SJSA1 (cell line): ENCODE measurements at places on chromosomes 6 and 20. TPM values are rescaled to one million over a fixed set of nuclear protein-coding genes. Genes with fewer than 3 reads are reported as not detected.

- DNase-seq = no peak
- H3K27ac ChIP-seq = no peak overlapping the region
- H3K27me3 ChIP-seq = no peaks in the 10 kb centered on the region
- no peaks in the 10 kb centered on the region for H3K36me3 ChIP-seq
Observed at GRCh38 chr6:150565945-150566344, 33.7 kb upstream of the PLEKHG1 start.

DNA sequence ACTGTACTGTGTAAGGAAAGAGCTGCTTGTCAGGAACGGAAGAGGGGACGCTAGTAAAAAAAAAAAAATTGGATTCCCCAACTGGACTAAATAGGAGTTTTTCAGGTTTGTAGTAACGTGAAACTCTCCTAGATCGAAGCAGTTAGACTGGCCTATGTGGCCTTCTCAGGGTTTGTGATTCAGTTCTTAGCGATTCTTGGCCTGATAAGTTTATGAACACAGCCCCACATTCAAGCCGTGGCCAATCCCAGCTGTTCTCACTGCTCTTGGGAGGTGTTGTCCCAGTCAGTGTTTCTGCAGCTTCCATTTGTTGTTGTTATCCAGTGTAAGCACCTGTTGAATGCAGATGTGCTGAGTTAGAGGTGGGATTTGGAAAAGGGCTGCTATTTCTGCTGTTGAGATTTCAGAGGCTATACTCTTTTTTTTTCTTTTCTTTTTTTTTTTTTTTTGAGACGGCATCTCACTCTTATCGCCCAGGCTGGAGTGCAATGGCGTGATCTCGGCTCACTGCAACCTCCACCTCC is 29.7 kb downstream of the TAF8 start:
- no peaks in the 10 kb centered on the region for H3K27me3 ChIP-seq
- no peak overlapping the region for H3K27ac ChIP-seq
- H3K4me3 ChIP-seq = no peak overlapping the region
- no peaks in the 10 kb centered on the region for H3K4me1 ChIP-seq
- DNase-seq = no peak

DNA sequence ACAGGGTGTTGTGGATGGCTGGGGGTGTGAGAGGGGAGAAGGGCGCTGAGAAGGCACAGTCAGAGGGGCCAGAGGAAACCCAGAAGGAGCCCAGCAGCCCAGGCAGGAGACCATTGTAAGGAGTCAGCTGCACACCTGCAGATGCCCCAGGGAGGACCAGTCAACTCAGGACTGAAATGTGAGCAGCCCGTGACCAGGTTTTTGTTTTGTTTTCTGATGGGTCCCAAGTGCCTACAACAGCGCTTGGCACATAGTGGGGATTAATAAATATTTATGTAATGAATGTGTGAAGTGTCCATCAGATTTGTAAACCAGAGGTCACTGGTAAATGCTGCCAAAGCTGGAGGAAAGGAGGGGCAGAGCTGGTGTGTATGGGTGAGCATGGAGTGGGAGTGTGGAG is 30.2 kb downstream of the TRAM2 start:
- peaks cover 91% of the 10 kb centered on the region for H3K4me1 ChIP-seq
- no peaks in the 10 kb centered on the region for H3K27me3 ChIP-seq
- H3K36me3 ChIP-seq = peaks cover 40% of the 10 kb centered on the region
- no peak for DNase-seq
- H3K27ac ChIP-seq = peak overlapping the region; percentile 11; the same call in 1 of the 2 replicates
- H3K4me3 ChIP-seq = no peak overlapping the region

DNA sequence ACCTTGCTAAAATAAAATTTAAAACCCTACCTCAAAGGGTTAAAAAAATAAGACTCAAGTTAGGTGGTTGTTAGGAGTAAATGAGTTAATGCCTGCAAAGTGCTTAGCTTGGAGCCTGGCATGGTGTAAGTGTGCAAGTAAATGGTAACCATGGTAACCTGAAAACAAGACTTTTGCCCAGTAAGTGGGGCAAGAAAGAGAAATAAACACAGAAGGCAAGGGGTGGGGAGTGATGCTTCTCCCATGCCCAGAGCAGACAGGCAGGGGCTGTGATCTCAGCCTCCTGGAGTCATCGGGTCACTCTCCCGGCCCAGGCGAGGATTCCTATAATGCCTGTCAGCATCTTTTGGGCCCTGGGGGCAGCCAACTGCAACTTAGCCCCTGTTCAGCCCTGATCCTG is 59.2 kb upstream of the SLC32A1 start:
- peaks cover 39% of the 10 kb centered on the region for H3K27me3 ChIP-seq
- H3K36me3 ChIP-seq = no peaks in the 10 kb centered on the region
- no peak overlapping the region for H3K4me3 ChIP-seq
- no peak for DNase-seq

- peaks cover 6% of the 10 kb centered on the region; the same call in 1 of the 2 replicates for H3K27me3 ChIP-seq
- H3K36me3 ChIP-seq = peaks cover 25% of the 10 kb centered on the region
- no peak overlapping the region for H3K4me3 ChIP-seq
- DNase-seq = no peak
Observed at GRCh38 chr20:50592282-50593004, 82.3 kb downstream of the PTPN1 start.

GRCh38 chr6:43021270-43022047 is at the start of gene RRP36:
TSS of gene RRP36 (plus strand) at chr6:43021623. CDS start at chr6:43021655, 32 bp downstream.
- peak within 1 kb of the TSS; percentile 90 for H3K4me3 ChIP-seq
- peaks cover 94% of the 10 kb centered on the region for H3K36me3 ChIP-seq
- peak; percentile 82 for DNase-seq
- no peaks in the 10 kb centered on the region for H3K27me3 ChIP-seq

Gene GFRAL
- total RNA-seq = not detected in 2 replicates

GRCh38 chr6:49515485-49516146 is 15.9 kb downstream of the GLYATL3 start:
- no peak overlapping the region for H3K27ac ChIP-seq
- H3K4me3 ChIP-seq = no peak overlapping the region
- H3K27me3 ChIP-seq = no peaks in the 10 kb centered on the region
- H3K4me1 ChIP-seq = no peaks in the 10 kb centered on the region

Gene TREM1
- total RNA-seq = not detected in 2 replicates

- H3K4me3 ChIP-seq = no peak overlapping the region
- DNase-seq = peak; percentile 96
- peaks cover 23% of the 10 kb centered on the region for H3K4me1 ChIP-seq
- peak overlapping the region; percentile 100 for H3K27ac ChIP-seq
- H3K27me3 ChIP-seq = no peaks in the 10 kb centered on the region
Observed at GRCh38 chr6:14743474-14744211, 502.2 kb upstream of the JARID2 start.

GRCh38 chr6:37354526-37355384 is 972 bp downstream of the RNF8 start:
- DNase-seq = no peak
- no peaks in the 10 kb centered on the region for H3K27me3 ChIP-seq
- peaks cover 9% of the 10 kb centered on the region; the same call in 1 of the 2 replicates for H3K4me1 ChIP-seq
- H3K4me3 ChIP-seq = peak overlapping the region; percentile 71
- peaks cover 11% of the 10 kb centered on the region for H3K36me3 ChIP-seq

Gene TMC2
- total RNA-seq = not detected in 2 replicates

Gene THBS2
- total RNA-seq = not detected in 2 replicates

DNA sequence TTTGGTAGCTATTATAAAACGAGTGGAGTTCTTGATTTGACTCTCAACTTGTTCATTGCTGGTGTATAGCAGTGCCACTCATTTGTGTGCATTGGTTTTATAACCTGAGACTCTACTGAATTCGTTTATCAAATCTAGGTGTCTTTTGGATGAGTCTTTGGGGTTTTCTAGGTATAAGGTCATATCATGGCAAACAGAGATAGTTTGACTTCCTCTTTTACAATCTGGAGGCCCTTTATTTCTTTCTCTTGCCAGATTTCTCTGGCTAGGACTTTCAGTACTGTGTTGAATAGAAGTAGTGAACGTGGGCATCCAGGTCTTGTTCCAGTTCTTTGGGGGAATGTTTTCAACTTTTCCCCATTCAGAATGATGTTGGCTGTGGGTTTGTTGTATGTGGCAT is 38.8 kb downstream of the SUMO4 start:
- no peak overlapping the region for H3K4me3 ChIP-seq
- H3K27ac ChIP-seq = no peak overlapping the region
- peaks cover 3% of the 10 kb centered on the region; the same call in 1 of the 2 replicates for H3K4me1 ChIP-seq

- no peak for DNase-seq
- H3K27ac ChIP-seq = no peak overlapping the region
- H3K27me3 ChIP-seq = no peaks in the 10 kb centered on the region
- no peak overlapping the region for H3K4me3 ChIP-seq
Observed at GRCh38 chr6:37663019-37663810, 34.5 kb downstream of the MDGA1 start.

DNA sequence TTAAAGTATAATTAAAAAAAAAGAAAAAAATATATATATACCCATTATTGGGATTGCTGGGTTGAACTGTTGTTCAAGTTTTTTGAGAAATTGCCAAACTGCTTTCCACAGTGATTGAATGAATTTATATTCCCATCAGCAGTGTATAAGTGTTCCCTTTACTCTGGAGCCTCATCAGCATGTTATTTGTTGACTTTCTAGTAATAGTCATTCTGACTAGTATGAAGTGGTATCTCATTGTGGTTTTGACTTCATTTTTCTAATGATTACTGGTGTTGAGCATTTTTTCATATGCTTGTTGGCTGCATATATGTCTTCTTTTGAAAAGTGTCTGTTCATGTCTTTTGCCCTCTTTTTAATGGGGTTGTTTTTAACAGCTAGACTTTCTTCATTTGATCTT is 1260.8 kb upstream of the GJE1 start:
- DNase-seq = no peak
- no peaks in the 10 kb centered on the region for H3K36me3 ChIP-seq
- no peaks in the 10 kb centered on the region for H3K27me3 ChIP-seq
- no peak overlapping the region for H3K27ac ChIP-seq
- no peak overlapping the region for H3K4me3 ChIP-seq

DNA sequence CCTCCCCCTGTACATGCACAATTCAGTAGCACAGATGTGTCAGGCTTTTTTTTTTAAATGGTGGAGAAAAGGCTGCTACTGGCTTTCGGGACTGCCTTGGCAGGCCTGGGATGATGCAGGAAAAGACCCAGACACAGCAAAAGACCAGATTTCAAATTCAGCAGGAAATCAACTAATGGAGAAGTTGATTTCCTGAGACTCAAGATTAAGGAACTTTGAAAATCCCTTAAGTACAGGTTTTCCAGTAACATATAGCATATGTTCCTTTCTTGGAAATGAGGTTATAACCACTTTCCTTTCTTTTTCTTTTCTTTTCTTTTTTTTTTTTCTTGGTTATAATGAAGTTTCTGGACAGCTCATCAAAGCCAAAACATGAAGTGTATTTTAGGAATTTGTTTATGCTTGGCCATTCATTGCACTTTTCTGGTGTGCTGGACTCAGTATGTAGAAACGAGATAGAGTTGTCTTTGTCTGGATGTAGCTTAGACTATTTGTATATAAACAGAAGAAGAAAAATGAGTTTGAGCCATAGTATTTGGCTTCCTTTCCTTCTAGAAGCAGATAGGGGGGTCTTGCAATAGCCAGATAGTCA is 119.4 kb downstream of the SASH1 start:
- no peaks in the 10 kb centered on the region for H3K27me3 ChIP-seq
- no peak for DNase-seq
- no peaks in the 10 kb centered on the region for H3K36me3 ChIP-seq

Gene NOTCH4
- 1.6 and 2.0 TPM in 2 replicates for total RNA-seq

GRCh38 chr20:62840244-62841197 is 21.1 kb downstream of the TCFL5 start:
- 0 out of 2 replicates have a peak, but pooled peaks cover 4% of the 10 kb centered on the region for H3K4me1 ChIP-seq
- DNase-seq = no peak
- no peak overlapping the region for H3K4me3 ChIP-seq
- H3K36me3 ChIP-seq = 0 out of 2 replicates have a peak, but pooled peaks cover under 1% of the 10 kb centered on the region
- H3K27ac ChIP-seq = no peak overlapping the region

GRCh38 chr6:7646394-7646793 is 56.4 kb downstream of the SNRNP48 start:
- DNase-seq = no peak
- H3K4me1 ChIP-seq = peaks cover 16% of the 10 kb centered on the region
- H3K27me3 ChIP-seq = no peaks in the 10 kb centered on the region

DNA sequence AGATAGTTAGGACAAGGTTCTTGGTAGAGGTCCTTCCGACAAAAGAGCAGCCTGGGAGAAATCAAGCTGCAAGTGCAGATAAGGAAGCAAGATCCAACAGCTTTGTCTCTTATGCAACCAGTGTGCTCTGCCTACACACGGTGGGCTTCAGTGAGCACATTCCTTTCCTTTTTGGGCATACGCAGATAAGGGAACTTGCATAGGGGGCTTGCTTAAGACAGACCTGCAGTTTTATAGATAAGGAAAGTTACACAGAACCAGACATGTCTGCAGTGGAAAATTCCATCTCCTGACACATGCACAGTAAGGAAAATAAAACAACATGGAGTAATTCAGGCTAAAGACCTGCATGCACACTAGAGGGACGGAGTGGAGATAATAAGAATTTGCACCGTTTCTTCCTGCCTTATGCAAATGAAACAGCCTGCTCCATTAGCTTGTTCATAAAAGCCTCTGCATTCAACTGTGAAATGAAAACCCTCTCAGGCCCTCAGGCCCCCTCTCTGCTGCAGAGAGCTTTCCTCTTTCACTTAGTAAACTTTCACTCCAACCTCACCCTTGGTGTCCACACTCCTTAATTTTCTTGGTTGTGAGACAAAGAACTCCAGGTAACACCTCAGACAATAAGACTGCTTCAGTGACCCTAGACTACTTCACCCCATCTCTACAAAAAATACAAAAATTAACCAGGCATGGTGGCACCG is 97.5 kb upstream of the MYLIP start:
- H3K36me3 ChIP-seq = no peaks in the 10 kb centered on the region
- no peak overlapping the region for H3K27ac ChIP-seq
- no peaks in the 10 kb centered on the region for H3K27me3 ChIP-seq
- H3K4me1 ChIP-seq = no peaks in the 10 kb centered on the region

- DNase-seq = no peak
- no peaks in the 10 kb centered on the region for H3K4me1 ChIP-seq
- peaks cover 24% of the 10 kb centered on the region for H3K27me3 ChIP-seq
- H3K27ac ChIP-seq = no peak overlapping the region
- no peak overlapping the region for H3K4me3 ChIP-seq
Observed at GRCh38 chr20:61686051-61686936, 379.4 kb downstream of the TAF4 start.

GRCh38 chr6:14126191-14126590 is 8.6 kb downstream of the CD83 start:
- H3K4me3 ChIP-seq = no peak overlapping the region
- no peak overlapping the region for H3K27ac ChIP-seq
- no peaks in the 10 kb centered on the region for H3K27me3 ChIP-seq

Gene CCR6
- not detected in 2 replicates for total RNA-seq

GRCh38 chr20:32125506-32125905 is 16.0 kb downstream of the TM9SF4 start:
- DNase-seq = no peak
- no peak overlapping the region for H3K27ac ChIP-seq
- H3K4me3 ChIP-seq = no peak overlapping the region
- H3K27me3 ChIP-seq = no peaks in the 10 kb centered on the region
- peaks cover 34% of the 10 kb centered on the region for H3K36me3 ChIP-seq
- H3K4me1 ChIP-seq = no peaks in the 10 kb centered on the region

GRCh38 chr20:11311659-11312224 is 606.0 kb upstream of the BTBD3 start:
- no peaks in the 10 kb centered on the region for H3K27me3 ChIP-seq
- H3K27ac ChIP-seq = no peak overlapping the region
- no peak for DNase-seq
- no peak overlapping the region for H3K4me3 ChIP-seq

GRCh38 chr6:139373154-139373927 is 1.1 kb downstream of the CITED2 start:
- H3K4me3 ChIP-seq = peak overlapping the region; percentile 84
- H3K36me3 ChIP-seq = peaks cover 41% of the 10 kb centered on the region
- no peaks in the 10 kb centered on the region for H3K27me3 ChIP-seq
- peak; percentile 56 for DNase-seq
- peak overlapping the region; percentile 89 for H3K27ac ChIP-seq

Gene IBTK
- total RNA-seq = 47.0 and 48.5 TPM in 2 replicates

- no peak for DNase-seq
- no peak overlapping the region for H3K27ac ChIP-seq
- peaks cover 11% of the 10 kb centered on the region for H3K4me1 ChIP-seq
- peaks cover 4% of the 10 kb centered on the region; the same call in 1 of the 2 replicates for H3K36me3 ChIP-seq
- H3K4me3 ChIP-seq = no peak overlapping the region
Observed at GRCh38 chr6:43489277-43490072, 12.1 kb downstream of the TJAP1 start.
